Renal cortical epithelial cell (primary cell): ENCODE measurements at places on chromosomes 6 and 20. TPM values are rescaled to one million over a fixed set of nuclear protein-coding genes. Genes with fewer than 3 reads are reported as not detected.
A peak's percentile ranks its signal among the peaks of the same experiment; 100 is the strongest.

DNA sequence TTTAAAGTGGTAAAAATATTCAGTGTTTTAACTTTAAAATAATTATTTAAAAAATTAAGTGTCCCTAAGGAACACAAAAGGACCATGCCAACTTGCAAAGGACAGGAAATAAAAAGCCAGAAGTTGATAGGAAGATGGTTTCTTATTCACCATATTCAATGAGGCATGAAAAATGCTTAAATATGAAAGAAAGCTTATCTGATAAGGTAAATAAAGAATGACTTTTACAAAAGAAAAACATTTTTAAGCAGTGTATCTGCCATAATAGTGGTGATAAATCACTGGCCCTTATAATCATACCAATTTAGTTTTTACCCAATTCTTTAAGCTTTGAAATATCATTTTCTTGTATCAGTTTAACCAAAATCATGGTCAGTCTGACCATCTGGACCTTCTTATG, 33.5 kb upstream of the POPDC3 start:
- no peak for DNase-seq

GRCh38 chr6:20866935-20867703, 332.9 kb downstream of the CDKAL1 start:
- DNase-seq, result no peak

GRCh38 chr20:64164123-64164836, at the start of gene MYT1:
MYT1 (plus strand) TSS chr20:64164452; CDS start chr20:64198862, 34,410 bp downstream.
- DNase-seq, result no peak

GRCh38 chr6:136181512-136181833, 68.6 kb downstream of the MTFR2 start:
- no peak for DNase-seq

DNA sequence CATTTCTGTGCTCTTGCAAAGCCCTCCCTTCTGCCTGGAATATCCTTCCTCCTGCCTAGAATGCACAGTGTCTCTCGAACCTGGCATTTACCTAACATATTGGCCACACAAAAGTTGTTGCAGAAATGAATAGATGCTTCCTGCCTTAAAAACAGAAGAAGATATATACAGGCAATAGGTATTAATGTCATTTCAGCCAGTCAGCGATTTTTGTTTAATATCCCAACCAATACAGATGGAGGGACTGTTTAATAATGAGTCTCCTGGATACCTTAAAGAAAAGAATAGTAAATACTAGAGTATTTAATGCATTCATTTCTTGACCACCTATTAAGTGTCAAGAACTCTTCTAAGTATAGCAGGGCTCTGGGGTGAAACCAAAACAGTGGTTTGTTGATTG, 70.3 kb downstream of the MBOAT1 start:
- no peak for DNase-seq

GRCh38 chr6:156427345-156427744, 349.8 kb upstream of the ARID1B start:
- peak; percentile 96 for DNase-seq

- DNase-seq, result peak; percentile 9
Observed at GRCh38 chr6:83847179-83847578, 6.0 kb upstream of the RIPPLY2 start.

GRCh38 chr20:914727-915498, 1.2 kb downstream of the ANGPT4 start:
- no peak for DNase-seq

- DNase-seq, result no peak
Observed at GRCh38 chr6:94323853-94324252, 904.5 kb upstream of the EPHA7 start.

GRCh38 chr6:128336436-128337095, 183.8 kb downstream of the PTPRK start:
- DNase-seq, result peak; percentile 34

GRCh38 chr6:161319231-161319630, 45.4 kb upstream of the AGPAT4 start:
- DNase-seq, result no peak

DNA sequence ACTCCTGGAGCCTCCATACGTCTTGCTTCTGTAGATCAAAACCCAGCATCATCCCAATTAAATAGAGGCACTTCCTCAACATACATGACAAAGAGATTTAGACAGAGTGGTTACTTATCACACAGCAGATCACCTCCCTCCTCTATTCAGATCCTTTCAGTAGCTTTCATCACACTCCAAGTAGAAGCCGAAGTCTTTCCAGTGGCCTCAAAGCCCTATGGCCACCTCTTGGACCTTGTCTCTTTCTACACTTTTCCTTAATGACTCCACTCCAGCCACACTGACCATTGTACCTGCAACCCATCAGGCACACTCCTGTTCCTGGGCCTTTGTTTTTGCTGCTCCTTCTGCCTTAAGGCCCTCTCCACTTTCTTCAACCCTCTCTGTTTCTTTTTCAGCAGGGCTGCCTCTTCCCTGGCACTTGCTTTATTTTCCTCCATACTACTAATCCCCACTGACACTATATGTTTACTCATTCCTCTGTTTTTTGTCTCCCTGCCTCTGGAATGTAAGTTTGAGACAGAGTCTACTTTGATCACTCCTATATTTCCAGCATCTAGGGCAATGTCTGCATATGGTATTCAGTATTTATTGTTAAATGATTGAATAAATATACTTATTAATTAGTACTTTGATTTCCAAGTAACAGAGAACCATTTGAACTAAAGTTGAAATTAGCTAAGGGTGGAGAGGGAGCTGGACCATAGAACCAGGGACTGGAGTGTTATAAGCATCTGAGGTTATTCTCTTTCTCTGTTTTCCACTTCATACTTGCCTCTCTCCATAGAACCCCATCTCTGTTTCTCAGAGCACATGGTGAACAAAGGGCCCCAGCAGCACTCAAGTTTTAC, 43.4 kb upstream of the TRAM2 start:
- DNase-seq, result no peak

GRCh38 chr6:169048865-169049205, 204.8 kb downstream of the THBS2 start:
- DNase-seq, result no peak

GRCh38 chr6:143449714-143450452, 612 bp downstream of the ADAT2 start:
- DNase-seq, result peak; percentile 25

GRCh38 chr6:16420715-16421461, 182.5 kb downstream of the GMPR start:
- DNase-seq, result peak; percentile 11

GRCh38 chr6:36389353-36389752, 1.9 kb upstream of the ETV7 start:
- DNase-seq, result no peak

DNA sequence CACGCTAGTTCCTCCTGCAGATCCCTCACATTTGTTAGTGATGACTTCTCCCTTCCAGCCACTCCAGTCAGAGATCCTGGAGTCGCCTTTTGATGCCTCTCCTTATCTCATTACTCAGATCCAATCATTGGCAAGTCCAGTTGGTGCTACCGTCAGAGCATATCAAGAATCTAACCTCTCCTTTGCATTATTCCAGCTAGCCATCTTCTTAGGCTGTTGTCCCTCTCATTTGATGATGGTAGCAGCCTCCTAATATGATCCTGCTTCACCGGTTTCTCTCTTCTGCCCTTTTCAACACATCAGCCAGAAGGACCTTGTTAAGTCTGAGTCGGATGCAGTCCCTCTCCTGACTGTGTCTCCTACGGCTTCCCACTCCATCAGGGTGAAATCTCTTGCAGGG, 305.6 kb downstream of the THBS2 start:
- DNase-seq, result no peak

- peak; percentile 32 for DNase-seq
Observed at GRCh38 chr6:96391776-96392360, 129.7 kb upstream of the UFL1 start.

GRCh38 chr6:127186889-127187288, 68.4 kb downstream of the RSPO3 start:
- DNase-seq, result no peak

GRCh38 chr6:1864496-1864895, 254.8 kb downstream of the FOXC1 start:
- DNase-seq, result peak; percentile 42

GRCh38 chr6:163759542-163759941, 345.0 kb downstream of the QKI start:
- DNase-seq, result peak; percentile 42

- no peak for DNase-seq
Observed at GRCh38 chr6:87181903-87182302, 26.5 kb downstream of the ZNF292 start.

GRCh38 chr6:170127151-170127550, 163.7 kb downstream of the DLL1 start:
- no peak for DNase-seq

DNA sequence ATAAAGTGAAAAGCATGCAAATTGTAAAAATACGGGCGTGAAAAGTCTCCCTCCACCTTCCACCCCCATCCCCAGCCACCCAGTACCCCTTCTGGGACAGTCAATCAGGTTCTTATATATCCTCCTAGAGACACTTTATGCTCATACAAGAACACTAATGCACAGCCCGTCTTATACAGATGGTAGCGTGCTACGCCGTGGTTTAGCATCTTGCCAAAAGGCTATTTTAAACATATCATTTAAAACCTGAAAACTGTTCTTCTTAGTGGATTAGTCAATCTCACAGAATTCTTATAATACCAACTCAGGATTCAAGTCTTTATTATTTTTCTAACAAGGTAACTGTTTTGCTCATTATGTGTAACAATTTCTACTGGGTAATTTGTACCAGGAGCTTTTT, 57.2 kb upstream of the MRPS10 start:
- DNase-seq, result no peak

DNA sequence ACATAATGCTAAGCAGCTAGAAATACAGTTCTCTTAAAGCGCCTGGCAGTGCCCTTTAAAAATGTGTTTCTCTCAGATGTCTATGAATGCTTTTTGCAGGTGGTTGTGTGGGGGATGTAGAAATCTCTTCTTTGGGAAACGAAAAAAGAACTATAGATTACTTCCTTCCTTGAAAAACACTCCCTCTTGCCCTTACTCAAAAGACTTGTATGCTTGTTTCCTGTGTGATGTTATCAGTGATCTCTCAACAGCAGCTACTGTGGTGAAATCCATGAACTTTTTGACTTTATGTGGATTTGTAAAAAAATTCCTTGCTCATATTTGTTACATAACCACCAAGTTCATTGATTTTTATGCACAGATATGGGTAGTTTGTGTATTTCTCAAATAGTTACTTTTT, 916.5 kb downstream of the QKI start:
- no peak for DNase-seq

DNA sequence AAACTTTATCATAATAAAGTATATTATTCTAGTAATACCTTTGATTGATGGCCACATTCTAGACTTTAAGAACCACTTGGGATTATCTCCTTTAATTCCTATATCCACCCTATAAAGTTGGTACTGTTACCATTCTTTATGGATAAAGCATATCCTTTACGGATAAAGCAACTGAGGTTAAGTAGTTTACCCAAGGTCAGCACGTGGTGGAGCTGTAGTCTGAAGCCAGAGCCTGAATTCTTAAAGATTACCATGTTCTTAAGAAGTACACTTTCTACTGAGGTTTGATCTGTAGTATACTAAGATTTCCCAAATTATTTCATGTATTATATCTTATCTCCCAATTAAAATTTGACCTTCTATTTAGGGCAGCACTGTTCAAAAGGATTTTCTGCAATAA, 3.0 kb upstream of the NCOA7 start:
- peak; percentile 66 for DNase-seq

- DNase-seq, result no peak
Observed at GRCh38 chr6:88584581-88585275, 378.7 kb downstream of the RNGTT start.

DNA sequence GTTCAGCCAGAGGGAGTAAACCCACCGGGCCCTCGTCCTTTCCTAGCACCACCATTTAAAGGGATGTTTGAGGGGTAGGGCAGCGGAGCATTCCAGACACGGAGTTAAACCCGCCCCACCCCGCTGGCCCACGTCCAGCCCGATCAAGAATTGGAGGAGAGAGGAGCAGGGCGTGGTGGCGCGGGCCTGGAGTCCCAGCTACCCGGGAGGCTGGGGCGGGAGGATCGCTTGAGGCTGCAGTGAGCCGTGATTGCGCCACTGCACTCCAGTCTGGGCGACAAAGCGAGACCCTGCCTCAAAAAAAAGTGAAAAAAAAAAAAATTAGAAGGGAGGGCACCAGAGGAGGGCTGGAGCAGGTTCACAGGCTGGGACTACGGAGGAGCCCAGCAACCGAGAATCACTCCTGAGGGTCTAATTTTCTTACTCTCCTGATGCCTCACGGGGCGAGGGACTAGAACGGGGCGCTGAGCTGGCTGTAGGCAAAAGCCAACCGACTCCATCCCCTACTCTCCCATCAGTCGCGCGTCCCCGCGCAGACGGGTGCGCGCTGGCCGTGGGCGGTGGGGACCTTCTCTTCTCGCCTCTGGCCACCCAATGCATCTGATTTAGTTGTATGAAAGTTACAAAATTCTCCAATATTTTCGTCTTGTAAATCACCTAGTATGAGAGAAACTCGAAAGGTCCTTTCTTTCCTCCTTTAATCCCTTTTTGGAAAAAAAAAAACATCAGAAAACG, 6.1 kb upstream of the HSPA1B start:
- no peak for DNase-seq

- DNase-seq, result no peak
Observed at GRCh38 chr20:35743693-35744491, 1.8 kb upstream of the RBM39 start.

DNA sequence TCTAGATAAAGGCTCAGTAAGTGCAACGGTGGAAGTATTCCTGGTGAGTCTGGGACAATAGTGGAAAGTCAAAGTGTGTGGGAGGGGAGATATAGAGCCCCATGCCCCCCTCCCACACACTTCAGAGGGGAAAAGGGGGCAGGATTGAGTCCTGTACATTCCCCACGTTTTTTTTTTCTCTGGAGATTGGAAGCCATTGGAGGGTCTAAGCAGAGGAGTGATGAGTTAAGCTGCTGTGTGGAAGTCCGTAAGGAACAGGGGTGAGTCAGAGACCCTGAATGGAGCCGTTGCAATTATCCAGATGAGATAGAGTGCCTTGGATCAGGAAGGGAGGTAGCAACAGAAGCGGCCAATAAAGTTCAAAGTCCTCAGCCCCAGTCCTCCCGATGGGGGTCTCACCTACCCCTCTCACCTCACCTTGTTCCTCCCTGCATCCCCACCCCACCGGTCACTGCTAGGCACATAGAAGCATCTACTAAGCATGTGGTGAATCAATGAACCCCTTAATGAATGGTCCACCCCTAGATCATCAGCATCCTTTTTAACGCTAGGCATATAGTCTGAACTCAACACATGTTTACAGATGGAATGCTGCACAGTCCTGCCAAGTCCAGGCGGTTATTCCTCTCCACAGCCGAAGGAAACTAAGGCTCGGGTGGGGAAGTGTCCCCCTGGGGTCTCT, 662 bp upstream of the SLC9A8 start:
- DNase-seq, result peak; percentile 43

GRCh38 chr6:138948546-138949179, 39.4 kb downstream of the REPS1 start:
- peak; percentile 44 for DNase-seq

GRCh38 chr6:34284563-34285447, 36.0 kb upstream of the SMIM29 start:
- DNase-seq, result no peak

HDAC2 gene
- 104 and 208 TPM in 2 replicates for total RNA-seq

MEI4 gene
- total RNA-seq, result 0.17 and 1.2 TPM in 2 replicates

ZNF391 gene
- total RNA-seq, result 0.69 and 6.6 TPM in 2 replicates

EMILIN3 gene
- not detected in 2 replicates for total RNA-seq

QKI gene
- total RNA-seq, result 92.6 and 218 TPM in 2 replicates

IL17F gene
- not detected in 2 replicates for total RNA-seq

DEFB124 gene
- total RNA-seq, result not detected in 2 replicates

CRISP2 gene
- 0.10 TPM in 1 of 2 replicates, not detected in the other for total RNA-seq

CST5 gene
- total RNA-seq, result not detected in 2 replicates

PNPLA1 gene
- total RNA-seq, result not detected in 2 replicates

IL17A gene
- not detected in 2 replicates for total RNA-seq

RAET1G gene
- 0.15 TPM in 1 of 2 replicates, not detected in the other for total RNA-seq

RAD21L1 gene
- total RNA-seq, result 0.35 TPM in 1 of 2 replicates, not detected in the other

PGC gene
- total RNA-seq, result not detected in 2 replicates

C6orf163 gene
- total RNA-seq, result 2.1 TPM in 1 of 2 replicates, not detected in the other

STMND1 gene
- not detected in 2 replicates for total RNA-seq

LAMA4 gene
- 8.2 and 54.0 TPM in 2 replicates for total RNA-seq

SNRPB gene
- 92.1 and 377 TPM in 2 replicates for total RNA-seq
